ENCODE measurements at places on chromosomes 7 and 10. TPM values are rescaled to one million over a fixed set of nuclear protein-coding genes. Genes with fewer than 3 reads are reported as not detected.

DNA sequence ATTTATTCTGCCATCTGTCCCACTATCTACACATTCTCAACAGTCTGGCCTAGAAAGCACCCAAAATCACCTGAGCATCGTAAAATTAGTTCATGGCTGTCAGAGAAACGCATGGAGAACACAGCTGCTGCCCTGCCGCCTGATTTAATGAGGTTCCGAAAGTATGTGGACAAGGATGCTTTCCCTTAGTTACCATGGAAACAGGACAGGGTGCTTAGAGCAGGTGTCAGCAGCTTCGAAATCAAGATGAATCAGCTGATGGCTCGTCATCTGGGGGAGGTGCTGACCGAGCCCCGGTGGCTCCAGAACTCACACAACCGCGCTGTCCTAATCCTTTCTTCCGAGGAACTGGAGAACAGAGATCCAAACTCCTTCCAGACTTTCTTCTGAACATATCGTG lies 151.5 kb downstream of the TEX36 start:
- no peak overlapping the region for H3K4me3 ChIP-seq
- no peaks in the 10 kb centered on the region for H3K36me3 ChIP-seq
- H3K4me1 ChIP-seq = no peaks in the 10 kb centered on the region
- no peaks in the 10 kb centered on the region for H3K27me3 ChIP-seq
- no peak overlapping the region for H3K27ac ChIP-seq
- DNase-seq = no peak

GRCh38 chr10:1047937-1048336 lies 982 bp downstream of the IDI1 start:
- peaks cover 5% of the 10 kb centered on the region for H3K36me3 ChIP-seq
- no peaks in the 10 kb centered on the region for H3K27me3 ChIP-seq
- no peaks in the 10 kb centered on the region for H3K4me1 ChIP-seq
- DNase-seq = no peak
- peak overlapping the region; percentile 87 for H3K4me3 ChIP-seq

DNA sequence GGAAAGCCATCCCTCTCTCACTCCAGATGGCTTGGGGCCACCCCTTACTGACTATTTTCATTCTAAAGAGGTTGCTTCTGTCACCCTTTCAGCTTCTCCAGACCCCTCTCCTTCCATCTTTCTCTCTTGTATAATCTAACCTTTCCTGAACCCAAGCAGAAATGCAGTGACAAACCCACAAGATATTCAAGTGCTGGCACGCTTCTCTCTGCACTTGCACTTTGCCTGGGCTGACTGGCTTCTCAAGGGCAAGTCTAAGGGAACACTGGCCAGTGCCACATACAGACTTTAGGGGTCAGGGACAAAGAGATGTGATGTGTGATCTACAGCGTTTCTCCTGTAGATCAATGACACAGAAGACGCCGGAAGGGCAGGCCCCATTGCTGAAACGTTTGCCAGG lies 150.4 kb upstream of the LANCL2 start:
- no peak overlapping the region for H3K4me3 ChIP-seq
- DNase-seq = no peak
- no peak overlapping the region for H3K27ac ChIP-seq
- no peaks in the 10 kb centered on the region for H3K27me3 ChIP-seq

DNA sequence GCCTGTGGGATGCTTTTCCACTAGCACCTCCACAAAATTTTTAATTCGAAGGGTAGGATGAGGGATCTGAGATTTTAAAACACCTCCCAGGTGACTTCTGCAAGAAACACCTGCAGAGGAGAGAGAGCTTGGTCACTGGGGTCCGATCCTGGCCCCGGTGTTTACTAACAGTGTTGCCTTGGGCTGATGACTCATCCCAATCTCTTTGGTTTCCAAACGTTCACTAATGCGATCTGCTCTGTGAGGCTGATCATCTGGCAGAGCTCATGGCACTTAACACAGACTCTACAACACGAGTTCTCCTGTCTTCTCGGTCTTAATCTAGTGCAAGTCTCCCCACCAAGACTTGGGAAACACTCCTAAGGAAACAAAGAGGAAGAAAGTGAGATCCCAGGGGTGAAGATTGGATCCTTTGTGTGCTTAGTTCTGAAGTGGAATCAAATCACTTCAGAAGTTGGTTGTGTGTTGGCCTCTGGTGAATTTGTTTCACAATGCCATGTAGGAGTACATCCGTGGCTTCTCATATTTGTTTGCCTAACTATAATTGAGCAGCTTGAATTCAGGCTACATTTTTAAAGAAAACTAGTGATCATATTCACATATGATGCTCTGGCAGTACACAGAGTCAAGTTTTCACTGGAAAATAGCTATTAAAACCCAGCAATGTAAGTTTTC lies 407.9 kb downstream of the NRG3 start:
- H3K27me3 ChIP-seq = no peaks in the 10 kb centered on the region
- H3K36me3 ChIP-seq = no peaks in the 10 kb centered on the region
- no peak overlapping the region for H3K27ac ChIP-seq
- DNase-seq = no peak
- no peaks in the 10 kb centered on the region for H3K4me1 ChIP-seq

DNA sequence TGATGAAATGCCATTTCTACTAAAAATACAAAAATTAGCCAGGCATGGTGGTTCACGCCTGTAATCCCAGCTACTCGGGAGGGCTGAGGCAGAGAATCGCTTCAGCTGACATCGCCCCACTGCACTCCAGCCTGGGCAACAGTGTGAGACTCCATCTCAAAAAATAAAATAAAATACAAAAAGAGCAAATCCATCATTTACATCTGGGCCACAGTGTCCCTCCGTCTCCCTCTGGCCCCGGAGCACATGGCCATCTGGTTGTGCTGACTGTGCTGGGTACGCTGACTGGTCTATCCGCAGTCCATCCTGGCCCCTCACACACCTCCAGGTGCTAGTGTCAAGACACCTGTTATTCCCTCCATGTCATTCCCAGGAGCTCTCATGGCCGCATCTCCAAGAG lies 42.1 kb downstream of the KCNH2 start:
- no peak overlapping the region for H3K4me3 ChIP-seq
- no peak overlapping the region for H3K27ac ChIP-seq
- H3K27me3 ChIP-seq = no peaks in the 10 kb centered on the region
- H3K4me1 ChIP-seq = no peaks in the 10 kb centered on the region

The LBX1 gene
- total RNA-seq = not detected

The PIK3CG gene
- 2.0 TPM for total RNA-seq

All from ascending aorta (tissue), 2 donors.